ENCODE measurements at places on chromosomes 13 and 19.
A peak's percentile ranks its signal among the peaks of the same experiment; 100 is the strongest.

GRCh38 chr19:14367016-14367415 is 14.2 kb upstream of the ADGRE5 start:
- DNase-seq, result no peak

DNA sequence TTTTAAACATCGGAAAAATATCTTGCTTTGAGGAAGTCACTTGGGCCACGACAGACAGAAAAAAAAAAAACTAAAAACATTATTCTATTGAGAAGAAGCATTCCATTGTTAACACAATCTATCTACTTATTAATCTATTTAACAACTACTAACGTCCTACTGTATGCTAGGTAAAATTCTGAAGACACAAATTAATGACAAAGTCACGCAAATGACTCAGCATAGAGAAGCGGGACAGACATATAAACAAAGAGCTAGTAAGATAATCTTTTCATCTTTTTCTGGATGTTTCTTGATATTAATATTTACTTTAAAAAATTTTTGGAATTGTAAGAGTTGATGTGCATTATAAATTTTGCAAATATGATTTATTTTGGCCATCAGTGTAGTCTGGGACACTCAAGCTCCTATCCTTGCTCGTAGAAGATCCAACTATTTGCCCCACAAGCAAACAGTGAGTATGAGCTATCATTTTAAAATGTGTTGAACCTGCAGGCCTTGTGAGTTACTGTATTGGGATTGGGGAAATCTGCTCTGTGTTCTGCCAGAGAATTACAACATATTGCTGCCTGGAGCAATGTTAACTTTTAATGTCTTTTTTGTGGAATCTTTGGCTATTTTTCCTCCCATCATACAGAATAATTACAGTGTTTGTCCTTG is 109.1 kb downstream of the PCDH9 start:
- no peak for DNase-seq

- no peak for DNase-seq
Measured at GRCh38 chr13:88932950-88933349, 1261.8 kb downstream of the SLITRK5 start.

DNA sequence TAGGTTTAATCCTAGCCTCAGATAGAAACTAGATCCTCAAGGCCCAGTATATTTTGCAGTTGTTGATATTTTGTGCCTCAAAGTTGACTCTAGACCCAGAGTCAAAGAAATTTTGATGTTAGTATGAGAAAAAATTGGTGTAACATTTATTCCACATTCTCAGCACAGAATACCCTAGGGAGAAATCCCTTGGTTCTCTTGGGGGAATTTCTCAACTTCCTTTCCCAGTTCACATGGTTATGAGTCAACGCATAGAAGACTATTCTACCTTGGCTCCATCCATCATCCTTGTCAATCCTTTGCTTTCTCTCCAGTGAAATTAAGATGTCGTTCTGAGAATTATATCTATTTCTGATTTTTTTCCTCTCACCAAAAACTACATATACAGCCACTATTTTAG is 145.3 kb downstream of the POSTN start:
- DNase-seq, result no peak

- DNase-seq, result no peak
Measured at GRCh38 chr19:16581971-16582343, 9.7 kb upstream of the SLC35E1 start.

- DNase-seq, result no peak
Measured at GRCh38 chr13:20499986-20500385, 25.7 kb downstream of the CRYL1 start.

DNA sequence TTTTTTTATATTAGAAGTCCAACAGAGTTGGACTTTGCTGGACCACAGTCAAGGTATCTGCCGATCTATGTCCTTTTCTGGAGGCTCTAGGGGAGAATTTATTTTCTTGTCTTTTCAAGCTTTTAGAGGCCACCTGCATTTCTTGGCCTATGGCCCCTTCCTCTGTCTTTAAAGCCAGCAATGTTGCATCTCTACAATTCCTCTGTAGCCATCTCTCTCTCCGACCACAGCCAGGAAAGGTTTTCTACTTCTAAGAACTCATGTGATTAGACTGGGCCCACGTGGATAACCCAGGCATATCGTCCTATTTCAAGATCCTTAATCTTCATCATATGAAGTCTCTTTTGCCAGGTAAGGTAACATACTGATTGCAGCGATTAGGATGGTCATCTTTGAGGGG is 43.5 kb upstream of the RGCC start:
- no peak for DNase-seq

GRCh38 chr13:111263566-111263965 is 56.9 kb upstream of the TEX29 start:
- no peak for DNase-seq

- DNase-seq, result no peak
Measured at GRCh38 chr13:37412241-37412921, 186.2 kb downstream of the POSTN start.

GRCh38 chr19:10580979-10581631 is 6.0 kb downstream of the AP1M2 start:
- DNase-seq, result peak; percentile 82

GRCh38 chr13:53759016-53759415 is 730.4 kb downstream of the OLFM4 start:
- no peak for DNase-seq

DNA sequence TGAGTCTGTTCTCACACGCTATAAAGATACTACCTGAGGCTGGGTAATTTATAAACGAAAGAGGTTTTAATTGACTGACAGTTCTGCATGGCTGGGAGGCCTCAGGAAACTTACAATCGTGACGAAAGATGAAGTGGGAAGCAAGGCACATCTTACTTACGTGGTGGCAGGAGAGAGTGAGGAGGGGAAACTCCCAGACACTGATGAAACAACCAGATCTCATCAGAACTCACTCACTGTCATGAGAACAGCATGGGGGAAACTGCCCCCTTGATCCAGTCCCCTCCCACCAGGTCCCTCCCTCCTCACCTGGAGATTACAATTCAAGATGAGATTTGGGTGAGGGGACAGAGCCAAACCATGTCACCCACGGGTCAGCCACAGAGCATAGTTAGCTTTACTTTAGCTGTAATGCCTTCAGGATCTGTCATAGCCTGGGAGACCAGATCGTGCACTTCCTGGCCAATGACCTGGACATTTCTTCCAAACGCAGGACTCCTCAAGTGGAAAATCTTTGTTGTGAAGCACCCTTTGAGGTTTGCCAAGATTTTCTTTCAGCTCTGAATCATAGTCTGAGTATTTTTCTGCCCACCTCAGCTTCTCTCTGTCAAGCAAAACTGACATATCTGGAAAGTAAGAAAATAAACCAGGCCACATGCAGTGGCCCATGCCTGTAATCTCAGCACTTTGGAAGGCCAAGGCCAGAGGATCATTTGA is 25.2 kb upstream of the HIF3A start:
- no peak for DNase-seq

DNA sequence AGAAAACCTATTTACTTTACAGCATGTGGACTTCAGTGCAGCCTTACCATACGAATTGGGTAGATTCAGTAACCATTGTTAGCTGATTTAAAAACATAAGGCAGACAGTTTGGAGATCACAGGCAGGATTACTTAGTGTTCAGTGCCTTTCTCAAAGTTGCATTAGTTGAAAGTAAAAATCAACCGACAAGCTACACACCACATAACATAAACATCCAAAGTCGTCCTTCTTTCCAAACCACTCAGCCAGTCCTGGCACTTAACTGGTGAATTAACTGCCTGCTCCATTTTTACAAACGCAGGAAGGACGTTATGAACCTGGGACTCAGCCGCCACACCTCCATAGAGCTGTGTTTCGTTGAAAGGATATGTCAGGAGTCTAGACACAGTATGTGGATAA is 91.4 kb downstream of the COL4A1 start:
- no peak for DNase-seq

DNA sequence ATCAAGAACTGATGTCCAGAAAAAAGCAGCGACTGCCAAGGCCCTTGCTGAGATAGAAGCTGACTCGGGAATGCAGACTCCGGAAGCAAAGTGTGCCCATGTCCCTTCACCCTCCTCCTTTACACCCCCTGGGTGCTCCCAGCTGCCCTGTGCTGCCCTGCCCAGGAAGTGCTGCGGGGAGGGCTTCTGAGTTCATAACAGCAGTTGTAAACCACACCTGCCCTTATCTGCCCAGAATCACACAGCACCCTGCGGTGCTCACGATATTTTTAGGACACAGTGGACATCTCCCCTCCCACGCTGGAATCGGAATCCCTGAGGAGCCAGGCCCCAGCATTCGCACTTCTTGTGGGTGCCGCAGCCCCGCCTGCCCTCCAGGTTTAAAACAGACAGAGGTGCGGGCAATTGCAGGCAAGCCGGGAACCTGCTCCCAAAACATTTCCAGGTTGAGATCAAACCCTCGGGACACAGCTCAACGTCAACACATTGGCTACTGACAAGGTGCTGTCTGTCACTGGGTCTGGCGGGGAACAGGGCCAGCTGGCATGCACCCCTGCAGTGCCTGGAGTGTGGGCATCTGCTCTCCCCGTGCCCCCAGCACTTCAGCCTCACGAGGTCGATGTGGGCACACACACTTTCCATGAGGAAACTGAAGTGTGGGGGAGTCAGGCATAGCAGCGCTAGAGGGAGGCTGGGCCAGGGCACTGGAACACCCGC is 36.8 kb downstream of the RAB20 start:
- DNase-seq, result no peak

DNA sequence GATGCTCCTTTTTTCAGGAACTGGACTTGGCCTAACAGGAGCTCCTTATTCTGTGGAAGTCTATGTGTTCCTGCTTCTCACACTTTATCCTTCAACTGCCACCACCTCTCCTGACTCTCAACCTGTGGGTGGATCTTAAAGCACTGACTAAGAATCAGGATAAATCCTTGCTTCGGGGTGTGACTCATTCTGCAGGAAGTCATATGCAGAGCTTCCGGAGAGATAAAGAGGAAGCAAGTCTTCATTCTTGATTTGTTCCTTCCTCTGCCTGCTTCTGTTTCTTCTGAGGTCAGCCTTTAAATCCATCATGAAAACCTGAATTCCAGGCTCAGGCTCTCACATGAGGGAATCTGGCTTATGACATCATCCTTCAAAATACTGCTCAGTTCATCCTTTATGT is 137.1 kb upstream of the ATXN8OS start:
- no peak for DNase-seq

GRCh38 chr19:46042252-46042883 is 1.6 kb upstream of the IGFL4 start:
- DNase-seq, result no peak

GRCh38 chr19:42111384-42111783 is 20.9 kb downstream of the POU2F2 start:
- DNase-seq, result no peak

DNA sequence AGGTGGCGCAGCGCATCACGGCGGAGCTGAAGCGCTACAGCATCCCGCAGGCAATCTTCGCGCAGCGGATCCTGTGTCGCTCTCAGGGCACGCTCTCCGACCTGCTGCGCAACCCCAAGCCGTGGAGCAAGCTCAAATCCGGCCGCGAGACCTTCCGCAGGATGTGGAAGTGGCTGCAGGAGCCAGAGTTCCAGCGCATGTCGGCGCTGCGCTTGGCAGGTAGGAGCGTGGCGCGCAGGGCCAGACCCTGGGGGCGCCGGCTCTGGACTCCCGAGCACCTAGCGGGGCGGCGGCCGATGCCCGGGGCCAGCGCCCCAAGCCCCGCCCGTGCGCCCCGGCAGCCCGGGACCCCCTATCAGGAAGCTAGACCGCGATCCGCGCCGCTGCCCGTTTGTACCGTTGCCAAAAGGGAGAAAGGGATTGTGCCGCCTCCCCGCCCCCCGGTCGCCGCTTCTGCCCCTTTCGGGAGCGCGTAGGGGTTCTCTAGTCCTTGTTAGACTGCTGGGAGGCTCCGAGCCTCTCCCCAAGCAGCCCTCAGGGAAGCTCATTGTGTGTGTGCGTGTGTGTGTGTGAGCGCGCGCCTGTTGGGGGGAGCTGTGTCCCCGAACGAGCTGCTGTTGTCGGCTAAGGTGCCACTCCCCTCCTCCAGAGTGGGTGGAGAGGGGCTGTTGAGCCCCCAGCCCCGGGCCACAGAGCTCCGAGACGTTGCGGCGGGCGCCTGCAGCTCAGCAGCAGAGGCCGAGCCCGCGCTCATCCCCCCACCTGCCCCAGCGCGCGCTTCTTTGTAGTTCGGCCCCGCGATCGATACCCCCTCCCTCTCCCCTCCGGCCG is 1.5 kb downstream of the ONECUT3 start:
- no peak for DNase-seq

DNA sequence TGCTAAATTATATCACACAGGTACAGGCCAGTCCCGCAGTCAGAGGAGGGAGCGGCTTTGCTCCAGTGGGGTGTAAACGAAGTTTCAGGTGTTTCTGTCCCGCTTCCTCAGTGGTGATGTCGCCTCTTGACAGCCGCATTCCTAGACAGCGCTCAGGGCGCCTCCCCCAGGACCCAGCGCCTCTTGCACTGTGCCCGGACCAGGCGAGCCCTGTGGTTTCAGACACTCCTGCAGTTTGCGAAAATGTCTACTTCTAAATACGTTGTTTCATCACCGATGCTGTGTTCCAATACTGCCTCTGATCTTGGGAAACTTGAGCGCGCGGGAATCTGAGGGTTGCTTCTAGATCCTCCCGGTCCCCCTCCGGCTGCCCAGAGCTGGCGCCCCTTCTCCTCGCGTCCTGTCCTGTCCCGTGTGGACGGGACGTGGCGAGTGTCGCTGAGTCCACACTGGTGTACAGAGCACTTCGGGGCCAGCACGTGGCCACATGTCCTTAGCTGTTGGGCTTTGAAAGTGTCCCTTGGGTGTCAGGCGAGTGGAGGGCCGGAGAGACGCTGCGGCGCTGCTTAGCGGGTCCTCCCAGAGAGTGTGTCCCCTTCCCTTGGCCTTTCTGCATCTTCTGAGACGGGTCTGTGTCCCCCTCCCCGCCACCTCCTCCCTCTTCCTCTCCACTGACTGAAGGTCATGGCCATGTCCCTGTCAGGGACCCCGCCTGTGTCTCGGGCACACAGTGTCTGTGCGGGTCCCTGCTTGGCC is 14.6 kb upstream of the RPS15 start:
- no peak for DNase-seq

All from activated CD4-positive, alpha-beta T cell treated with anti-CD3 and anti-CD28 coated beads for 1 hour (primary cell).